ENCODE measurements at places on chromosomes 2 and 18.

DNA sequence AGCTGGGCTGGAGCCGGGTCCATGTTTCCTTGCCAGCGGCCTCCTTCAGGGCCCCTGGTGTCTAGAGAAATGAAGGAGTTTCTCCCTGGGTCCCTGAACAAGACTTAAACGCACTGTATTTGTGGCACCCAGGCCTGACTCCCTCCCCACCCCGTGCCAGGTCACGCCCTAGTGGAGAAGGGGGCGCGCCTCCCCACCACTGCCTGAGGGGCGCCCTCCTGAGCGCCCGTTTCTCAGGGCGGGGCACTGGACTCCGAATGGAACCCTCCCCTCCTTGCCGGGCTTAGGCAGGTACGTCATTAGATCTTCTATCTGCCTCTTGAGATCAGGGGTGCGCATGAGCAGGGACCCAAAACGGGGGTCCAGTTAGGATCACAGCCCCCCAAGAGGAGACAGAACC lies 16.3 kb downstream of the ODC1 start:
- DNase-seq = no peak

DNA sequence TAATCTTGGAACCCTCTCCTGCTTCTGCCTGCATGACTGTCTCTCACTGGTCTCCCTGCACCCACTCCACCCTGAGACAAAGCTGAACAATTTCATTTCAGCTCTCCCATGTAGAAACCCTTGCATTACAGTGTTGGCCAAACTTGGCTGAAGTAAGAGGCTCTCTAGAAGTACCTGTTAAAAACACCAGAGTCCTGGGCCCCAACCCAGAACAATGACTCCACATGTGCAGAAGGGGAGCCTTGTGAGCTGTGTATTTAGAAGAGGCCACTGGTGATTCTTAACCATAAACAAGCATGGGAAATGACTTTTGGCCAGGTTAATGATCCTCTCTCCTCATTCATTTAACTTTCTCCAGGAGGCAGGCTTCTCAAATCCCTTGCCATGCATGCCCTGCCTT lies 254.8 kb downstream of the SETBP1 start:
- DNase-seq = no peak

- DNase-seq = no peak
Observed at GRCh38 chr18:49613141-49613640, 51.3 kb downstream of the LIPG start.

DNA sequence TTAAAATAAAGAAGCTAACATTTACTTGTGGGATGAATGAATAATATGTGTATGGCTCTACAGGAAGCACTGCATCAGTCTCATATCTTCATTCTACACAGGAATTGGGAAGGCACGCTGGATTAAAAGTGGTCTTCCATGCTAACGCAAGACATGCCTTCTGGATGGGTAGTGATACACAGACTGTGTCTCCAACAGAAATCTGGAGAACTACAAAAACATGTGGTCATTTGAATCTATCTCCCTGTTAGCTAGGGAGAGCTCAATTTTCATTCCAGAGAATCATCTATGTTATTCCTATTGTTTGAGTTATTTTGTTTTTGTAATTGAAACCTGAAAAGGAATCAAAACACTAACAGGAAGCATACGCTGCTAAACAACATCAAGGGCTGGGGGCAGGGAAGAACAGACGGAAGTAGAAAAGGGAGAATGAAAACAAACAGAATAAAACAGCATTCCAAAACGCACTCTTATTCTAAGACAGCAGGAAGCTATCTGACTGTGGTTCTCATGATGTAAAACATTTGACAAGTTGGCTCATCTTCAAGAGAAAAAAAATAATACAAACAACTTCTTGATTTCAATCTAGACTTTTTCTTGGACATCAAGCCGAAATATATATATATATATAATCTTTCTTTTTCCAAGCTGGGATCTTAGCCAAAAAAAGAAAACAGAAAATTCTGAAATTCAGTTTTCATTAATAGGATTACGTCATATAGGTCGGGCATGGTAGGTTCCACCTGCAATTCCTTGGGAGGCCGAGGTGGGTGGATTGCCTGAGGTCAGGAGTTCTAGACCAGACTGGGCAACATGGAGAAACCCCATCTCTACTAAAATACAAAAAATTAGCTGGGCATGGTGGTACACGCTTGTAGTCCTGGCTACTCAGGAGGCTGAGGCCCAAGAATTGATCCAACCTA lies 31.5 kb upstream of the ASNSD1 start:
- DNase-seq = no peak

GRCh38 chr2:179322289-179322688 lies 57.7 kb upstream of the SESTD1 start:
- DNase-seq = peak; percentile 49

DNA sequence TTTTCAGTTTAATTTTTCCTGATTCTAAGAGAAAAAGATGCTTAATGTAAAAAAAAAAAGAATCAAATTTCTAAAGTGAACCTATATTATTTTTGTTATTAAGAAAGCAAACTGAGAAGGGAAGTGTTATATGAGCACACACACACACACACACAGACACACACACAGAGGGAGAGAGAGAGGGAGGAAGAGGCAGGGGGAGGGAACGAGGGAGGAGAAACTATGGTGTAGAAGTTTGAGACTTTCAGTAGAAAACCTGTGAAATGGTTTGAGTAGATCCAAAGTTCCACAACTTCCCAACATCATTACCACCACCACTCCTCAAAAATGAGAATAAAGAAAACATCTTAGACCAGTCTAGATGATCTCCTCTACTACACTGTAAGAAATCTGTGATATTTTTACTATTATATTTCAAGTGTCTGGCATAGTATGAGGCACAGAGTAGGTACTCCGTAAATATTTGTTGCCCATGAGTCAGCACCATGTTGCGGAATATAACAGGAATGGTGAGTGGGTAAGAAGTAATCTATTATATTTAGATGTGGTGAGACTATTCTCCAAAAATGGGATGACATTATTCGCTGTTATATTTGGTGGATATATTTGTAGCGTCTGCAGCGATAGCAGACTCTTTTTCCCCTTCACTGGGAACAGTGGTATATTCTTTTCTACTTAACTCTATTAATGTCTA lies 149.4 kb upstream of the DNMT3A start:
- DNase-seq = no peak

DNA sequence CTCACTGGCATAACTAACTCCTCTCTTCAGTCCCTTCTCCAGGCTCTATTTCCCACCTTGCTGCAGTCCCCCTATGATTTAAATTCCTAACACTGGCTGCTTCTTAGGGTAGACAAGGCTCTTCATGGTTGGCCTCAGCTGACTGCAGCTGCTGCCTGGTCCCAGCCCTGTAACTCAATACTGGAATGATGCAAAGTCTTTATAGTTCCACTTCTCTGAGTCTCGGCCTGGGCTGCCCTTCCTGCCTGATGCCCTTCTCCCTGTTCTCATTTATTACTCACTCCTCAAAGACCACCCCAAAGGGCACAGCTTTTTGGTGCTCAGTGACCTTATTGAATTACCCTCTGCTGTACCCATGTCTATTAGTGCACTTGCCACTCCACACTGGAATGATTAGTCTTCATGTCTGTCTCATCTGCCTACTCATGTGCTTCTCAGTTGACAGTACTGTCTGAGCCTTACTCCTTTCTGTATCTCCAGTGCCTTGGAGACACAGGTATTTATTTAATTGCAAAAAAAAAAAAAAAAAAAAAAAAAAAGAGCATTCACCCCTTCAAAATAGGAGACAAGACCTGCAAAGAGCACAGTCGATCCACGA lies 199.4 kb upstream of the REV1 start:
- no peak for DNase-seq

DNA sequence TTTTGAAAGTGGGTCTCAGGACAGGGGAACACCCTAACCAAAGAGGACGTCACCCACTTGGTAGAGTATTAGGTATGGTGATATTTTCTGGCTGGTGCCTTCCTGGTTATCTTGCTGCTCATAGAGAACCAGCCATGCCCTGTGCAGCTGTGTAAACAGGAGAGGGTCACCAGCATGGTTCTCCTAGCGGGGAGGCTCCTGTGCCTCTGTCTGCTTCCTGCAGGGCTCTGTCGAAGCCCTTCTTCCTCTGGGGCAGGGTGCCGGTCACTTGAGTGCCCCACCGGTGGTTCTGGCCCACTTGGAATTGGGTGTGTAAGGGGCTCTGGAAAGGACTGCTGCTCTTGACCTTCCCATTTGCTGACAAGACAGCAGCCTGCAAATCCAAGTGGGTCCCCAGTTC lies 131.6 kb upstream of the MSH6 start:
- DNase-seq = no peak

DNA sequence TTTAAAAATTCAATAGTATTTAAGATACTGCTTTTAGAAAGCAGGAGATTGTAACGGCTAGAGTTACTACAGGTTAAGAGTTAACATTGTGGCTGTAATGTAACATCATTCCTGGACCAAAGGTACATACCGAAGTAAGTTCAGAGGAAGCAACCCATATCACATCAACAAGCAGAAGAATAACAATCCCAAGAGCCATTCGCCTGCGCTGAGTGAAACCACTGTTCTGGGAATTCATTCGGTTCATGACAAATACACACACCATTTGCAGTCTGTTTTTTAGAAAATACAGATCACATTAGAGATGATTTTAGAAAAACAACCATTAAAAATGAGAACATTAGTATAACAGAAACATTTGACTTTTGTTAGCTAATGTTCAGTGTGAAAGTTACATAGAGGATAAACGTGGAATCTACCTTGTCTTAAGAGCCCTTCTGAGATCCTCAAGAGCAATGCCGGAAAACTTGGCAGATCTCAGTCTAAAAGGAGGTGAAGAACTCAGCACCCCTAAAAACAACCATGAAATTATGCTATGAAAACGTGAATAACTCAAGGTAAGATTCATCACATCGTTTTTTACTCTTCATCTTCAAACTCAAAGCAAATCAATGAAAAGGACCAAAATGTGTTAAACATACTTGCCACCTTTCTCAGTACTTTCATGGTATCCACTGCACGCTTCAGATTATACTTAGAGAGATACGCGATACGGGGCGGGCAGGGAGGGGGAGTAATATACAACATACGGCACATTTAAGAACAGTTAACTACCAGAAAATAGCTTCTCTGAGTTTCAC lies 1.2 kb downstream of the SLC35F5 start:
- no peak for DNase-seq

- DNase-seq = peak; percentile 46
Observed at GRCh38 chr2:168773719-168774521, 28.5 kb upstream of the NOSTRIN start.

- no peak for DNase-seq
Observed at GRCh38 chr2:175430236-175430635, 248.7 kb upstream of the ATP5MC3 start.

GRCh38 chr18:61544178-61544577 lies 210.9 kb downstream of the CDH20 start:
- DNase-seq = peak; percentile 28

GRCh38 chr18:13223311-13224143 lies 5.0 kb downstream of the LDLRAD4 start:
- peak; percentile 29 for DNase-seq

GRCh38 chr2:67991456-67991855 lies 71.3 kb downstream of the C1D start:
- no peak for DNase-seq

DNA sequence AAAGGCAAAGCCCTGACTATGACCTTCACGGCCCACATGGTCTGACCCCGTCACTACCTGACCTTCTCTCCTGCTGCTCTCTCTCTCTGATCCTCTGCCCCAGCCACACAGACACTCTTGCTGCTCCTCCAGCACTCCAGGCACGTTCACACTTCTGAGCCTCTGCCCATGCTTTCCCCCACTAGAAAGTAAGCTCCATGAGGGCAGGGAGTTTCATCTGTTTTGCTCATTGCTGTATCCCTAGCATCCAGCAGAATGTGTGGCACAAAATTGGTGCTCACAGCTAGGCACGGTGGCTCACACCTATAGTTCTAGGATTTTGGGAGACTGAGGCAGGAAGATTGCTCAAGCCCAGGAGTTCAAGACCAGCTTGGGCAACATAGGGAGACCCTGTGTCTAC lies 52.5 kb upstream of the STPG4 start:
- DNase-seq = no peak

DNA sequence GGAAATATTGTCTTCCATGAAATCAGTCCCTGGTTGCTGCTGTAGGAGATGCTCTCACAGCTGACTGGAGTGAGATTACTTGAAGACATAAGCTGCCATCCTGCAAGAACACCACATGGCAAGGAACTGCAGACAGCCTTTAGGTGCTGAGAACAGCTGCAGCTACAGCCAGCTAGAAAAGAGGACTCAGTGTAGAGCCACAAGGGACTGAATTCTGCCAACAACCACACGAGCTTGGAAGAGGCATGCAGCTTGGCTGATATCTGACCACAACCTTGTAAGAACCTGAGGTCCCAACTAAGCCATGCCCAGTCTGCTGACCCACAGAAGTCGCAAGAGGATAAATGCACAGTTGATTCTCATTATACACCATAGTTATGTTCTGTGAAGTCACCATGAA lies 181.8 kb upstream of the ARL4C start:
- DNase-seq = no peak

- DNase-seq = no peak
Observed at GRCh38 chr2:151361674-151362370, 4.4 kb downstream of the TNFAIP6 start.

DNA sequence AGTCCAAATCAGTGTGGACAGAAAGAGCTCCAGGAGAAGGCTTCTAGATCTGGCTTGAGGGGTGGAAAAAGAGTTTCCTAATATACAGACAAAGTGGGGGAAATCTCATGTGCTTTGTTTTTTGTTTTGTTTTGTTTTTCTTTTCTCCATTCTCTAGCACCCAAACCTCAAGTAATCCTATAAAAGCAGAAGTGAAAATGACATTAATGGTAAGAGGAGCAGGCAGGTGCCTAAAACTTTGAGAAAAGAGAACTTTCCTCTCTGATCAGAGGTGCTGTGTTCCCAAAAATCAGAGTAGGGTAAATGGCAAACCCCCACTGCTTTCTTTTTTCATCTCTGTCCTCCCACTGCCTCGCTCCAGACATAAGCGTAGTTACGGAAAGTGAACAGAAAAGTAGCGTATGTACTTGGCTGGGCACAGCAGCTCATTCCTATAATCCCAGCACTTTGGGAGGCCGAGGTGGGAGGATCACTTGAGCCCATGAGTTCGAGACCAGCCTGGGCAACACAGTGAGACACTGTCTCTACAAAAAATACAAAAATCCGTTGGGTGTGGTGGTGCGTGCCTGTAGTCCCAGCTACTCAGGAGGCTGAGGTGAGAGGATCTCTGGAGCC lies 77.8 kb downstream of the FAM161A start:
- no peak for DNase-seq

DNA sequence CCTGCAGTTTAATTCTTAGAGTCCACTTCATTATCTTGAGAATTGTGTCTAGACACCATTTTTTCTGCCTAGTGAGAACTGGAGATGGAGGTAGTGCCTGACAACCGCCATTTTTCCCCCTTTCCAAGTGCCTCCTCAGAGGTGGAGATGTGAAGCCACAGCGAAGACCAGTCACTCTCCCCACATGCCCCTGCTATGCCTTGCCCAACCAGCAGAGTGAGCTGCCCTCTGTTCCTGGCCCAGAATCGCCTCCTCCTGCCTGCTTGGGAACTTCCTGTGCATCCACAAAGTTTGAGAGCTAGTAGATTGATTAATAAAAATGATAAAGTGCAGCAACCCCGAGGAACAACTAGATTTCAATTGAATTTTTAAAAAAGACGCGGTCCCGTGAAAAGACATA lies 123.3 kb downstream of the CLIP4 start:
- DNase-seq = peak; percentile 64

GRCh38 chr2:59575191-59575590 lies 978.3 kb downstream of the BCL11A start:
- no peak for DNase-seq
